ENCODE measurements at places on chromosomes 16 and 17.

DNA sequence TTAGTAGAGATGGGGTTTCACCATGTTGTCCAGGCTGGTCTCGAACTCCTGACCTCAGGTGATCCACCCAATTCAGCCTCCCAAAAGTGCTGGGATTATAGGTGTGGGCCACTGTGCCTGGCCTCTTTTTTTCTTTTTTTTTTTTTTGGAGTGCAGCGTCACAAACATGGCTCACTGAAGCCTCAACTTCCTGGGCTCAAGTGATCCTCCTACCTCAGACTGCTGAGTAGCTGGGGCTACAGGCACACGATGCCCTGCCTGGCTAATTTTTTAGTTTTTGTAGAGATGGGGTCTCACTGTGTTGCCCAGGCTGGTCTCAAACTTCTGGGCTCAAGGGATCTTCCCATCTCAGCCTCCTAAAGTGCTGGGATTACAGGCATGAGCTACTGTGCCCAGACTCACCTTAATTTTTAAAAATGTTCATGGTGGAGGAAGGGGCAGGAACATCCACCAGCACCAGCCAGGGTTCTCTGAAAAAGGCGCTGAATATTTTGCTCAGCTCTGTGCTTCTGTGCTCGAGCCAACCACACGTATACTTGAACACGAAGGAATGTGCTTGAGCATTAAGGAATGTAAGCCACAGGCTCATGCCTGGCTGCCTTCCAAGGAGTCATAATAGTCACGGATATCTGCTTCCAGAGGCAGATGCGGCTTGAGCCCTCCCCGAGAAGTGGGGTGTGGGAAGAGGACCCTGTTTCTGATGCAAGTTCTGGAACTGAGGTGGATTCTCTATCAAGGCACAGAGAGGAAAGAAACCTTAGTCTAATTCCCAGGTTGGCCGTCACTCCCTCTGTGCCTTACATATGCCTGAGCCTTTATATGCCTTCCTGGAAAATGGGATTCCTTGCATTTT is 65.5 kb upstream of the CREBBP start:
- peak; percentile 41 for DNase-seq

DNA sequence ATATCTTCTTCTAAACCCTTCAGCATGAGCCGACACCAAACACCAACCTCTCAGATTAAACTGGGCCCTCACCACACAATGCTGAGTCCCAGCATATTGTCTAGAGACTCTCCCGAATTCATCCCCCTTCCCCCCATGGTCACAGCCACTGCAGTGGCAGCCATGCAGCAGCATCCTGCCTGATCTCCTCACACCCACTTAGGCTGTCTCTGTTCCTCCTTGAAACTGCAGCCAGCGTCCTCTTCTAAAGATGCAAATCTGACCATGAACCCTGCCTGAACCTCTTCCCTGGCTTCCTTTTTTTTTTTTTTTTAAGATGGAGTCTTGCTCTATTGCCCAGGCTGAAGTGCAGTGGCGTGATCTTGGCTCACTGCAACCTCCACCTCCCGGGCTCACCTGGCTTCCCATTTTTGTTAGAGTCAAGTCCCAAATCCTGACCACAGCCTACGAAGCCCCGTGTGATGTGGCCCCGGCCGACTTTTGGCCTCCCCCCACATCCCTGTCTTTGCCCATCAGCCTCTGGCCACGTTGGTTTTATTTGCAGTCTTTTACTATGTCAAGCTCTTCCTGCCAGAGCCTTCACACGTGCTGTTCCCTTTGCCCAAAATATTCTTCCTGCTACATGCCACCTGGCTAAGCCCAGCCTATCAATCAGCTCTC is 2.8 kb downstream of the FA2H start:
- no peak for DNase-seq

GRCh38 chr17:39527220-39527813 is 66.0 kb downstream of the CDK12 start:
- no peak for DNase-seq

DNA sequence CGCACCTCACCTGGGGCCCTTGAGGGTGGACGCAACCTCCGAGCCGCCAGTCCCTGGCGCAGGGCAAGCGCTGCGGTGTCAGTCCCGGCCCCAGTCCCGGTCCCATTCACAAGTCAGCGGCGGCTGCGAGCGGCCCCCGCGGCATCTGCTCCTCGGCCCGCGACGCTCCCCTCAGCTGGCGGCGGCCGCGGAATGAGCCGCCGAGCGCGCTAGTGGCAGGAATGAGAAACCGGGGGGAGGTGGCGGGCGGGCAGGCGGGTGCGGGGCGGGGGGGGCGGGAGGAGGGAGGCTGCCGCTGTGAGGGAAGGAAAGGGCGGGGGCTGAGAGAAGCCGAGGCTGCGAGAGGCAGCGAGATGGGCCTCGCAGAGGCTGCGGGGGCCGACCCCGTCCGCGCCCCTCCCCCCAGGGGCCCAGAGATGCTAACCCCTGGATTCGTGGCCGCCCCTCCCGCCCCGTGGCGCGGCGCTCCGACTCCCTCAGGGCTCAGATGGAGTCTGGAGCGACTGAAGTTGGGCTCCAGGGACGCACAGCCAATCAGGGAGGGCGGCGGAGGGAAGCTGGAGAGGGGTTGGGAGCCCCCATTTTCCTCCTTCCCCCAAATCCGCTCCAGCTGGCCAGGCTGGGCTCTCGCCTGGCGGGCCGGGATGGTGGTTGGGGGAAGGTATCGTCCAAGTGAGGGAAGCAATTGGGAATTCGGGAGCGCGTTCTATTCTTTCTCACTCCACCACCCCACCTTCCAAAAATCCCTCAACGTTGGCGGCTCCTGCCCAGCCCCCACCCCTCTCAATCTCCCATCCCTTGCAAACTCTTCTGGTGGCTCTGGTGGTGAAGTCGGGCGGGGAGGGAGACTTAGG is at the start of gene CDH11:
TSS of gene CDH11 (minus strand) at position 194 of the 854 bp plus-strand sequence. CDS start 117,194 bp downstream, outside the sequence.
- no peak for DNase-seq

DNA sequence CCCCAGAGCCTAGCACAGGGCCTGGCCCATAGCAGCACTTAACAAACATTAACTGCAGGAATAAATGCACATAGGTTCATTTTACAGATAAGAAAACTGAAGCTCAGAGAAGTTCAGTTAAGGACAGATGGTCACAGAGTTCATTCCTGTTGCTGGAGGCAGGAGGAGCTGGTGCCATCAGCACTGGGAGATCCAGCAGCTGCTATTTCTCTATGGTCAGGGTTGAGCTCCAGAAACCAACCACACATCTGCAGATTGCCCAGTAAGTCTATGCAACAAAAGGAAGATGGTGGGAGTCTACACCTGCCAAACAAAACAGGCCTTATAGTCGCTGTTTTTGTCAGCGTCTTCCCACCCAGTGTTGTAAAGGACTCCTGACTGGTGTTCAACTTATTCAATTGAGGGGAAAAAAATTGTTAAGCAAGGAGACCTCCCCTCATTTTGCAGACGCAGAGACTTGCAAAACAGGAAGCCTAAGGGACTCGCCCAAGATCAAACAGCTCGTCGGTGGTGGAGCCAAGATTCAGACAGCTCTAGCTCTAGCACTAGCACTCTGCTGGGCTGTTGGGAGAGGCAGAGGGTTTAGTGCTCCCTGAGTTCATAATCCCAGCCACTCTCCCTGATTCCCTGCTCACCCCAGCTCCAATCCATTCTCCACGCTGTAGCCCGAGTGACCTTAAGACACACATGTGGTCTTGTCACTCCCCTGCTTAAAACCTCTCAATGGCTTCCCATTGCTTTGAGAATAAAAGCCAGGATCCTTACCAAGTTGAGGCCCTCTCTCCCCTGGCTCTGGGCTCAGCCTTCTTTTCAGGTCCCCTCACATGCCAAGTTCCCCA is 9.0 kb downstream of the NOG start:
- DNase-seq: no peak

GRCh38 chr17:376936-377863 is 24.6 kb upstream of the RPH3AL start:
- no peak for DNase-seq
